CD4-positive, alpha-beta T cell treated with Interferon gamma for 1 hour (primary cell): ENCODE measurements at places on chromosomes 7 and 10.

GRCh38 chr10:95573964-95574604 lies 12.9 kb upstream of the SORBS1 start:
- no peak for DNase-seq

GRCh38 chr10:48526846-48527505 lies 77.9 kb downstream of the ARHGAP22 start:
- DNase-seq: no peak

DNA sequence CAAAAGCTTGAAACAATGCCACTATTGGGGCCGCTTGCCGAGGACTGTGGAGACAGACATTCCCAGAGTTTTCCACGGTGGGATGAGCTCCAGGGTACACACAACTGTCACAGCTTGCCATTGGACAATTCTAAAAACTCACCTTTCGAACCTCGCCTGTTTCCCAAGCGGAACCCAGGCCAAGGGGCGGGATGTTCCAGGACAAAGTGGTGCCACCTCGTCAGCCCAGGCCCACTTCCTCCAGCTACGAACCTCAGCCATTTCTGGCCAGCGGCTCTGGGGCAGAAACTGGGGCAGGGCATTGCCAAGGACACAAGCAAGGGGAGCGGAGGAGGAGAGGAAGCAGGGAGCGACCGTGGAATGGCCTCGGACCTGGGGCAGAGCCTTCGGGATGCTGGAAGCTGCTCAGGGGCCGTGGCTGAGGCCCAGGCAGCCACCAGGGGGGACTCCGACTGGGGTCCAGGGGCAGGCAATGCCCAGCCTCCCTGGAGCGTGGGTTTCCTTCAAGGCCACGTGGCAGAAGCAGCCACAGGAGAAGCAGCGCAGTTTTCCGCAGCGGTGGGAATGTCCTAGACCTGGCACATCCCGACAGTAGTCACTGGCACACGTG lies 44.7 kb upstream of the INSIG1 start:
- DNase-seq: no peak

- no peak for DNase-seq
These were observed 214.8 kb downstream of the GLRX3 start for GRCh38 chr10:130350996-130351395.

DNA sequence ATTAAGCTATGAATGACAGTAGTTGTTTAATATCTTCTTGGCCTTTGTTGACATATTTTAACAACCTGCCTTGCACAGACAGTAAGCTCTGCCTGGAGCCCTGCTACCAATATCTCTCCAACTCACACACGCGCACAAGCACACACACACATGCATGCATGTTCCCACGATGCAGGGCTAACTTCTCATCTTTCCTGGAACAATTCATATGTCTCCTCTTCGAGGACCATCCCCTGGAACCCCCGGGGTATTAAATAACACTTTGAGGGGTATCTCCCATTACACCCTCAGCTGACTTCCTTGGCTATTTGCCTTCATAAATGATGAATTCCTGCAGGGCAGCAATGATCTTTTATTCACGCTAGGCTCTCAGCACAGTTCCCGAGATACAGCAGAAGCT lies 258.0 kb downstream of the TRIL start:
- no peak for DNase-seq

- DNase-seq: no peak
These were observed 210.6 kb downstream of the TNS3 start for GRCh38 chr7:47371317-47371716.

DNA sequence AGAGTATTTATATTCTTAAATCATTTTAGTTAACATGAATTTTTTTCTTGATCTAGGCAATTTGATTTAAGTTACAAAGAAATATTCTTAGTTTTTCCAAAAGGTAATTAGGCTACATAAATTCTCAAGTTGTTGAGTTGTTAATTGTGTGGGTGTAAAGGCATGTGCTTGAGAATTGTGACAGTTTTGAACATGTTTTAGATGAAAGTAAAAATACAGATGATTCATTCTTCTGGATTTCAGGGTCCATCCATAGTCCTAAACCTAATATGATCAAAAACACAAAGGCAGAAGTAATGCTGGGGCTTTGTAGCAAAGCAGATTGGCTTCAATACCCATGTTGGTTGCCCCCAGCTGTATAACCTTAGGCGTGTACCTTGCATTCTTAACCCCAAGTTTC lies 127.9 kb downstream of the CPED1 start:
- no peak for DNase-seq

DNA sequence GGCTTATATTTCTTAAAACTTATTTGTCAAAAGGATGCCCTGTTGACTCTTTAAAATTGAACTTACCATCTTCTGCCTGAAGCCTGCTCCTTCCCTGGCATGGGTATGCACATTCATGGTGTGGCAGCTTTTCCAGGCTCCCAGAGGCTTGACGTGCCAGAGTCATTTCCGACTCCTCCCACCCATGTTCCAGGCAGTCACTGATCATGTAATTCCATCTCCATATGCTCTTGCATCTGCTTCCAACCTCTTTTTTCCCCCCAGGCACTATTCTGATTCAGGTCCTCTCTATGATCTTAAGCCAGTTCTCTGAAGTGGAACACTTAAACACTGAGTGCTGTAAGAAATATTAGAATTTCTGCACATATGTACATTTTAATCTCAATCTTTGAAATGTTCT lies 82.2 kb downstream of the CFAP58 start:
- DNase-seq: no peak

- no peak for DNase-seq
These were observed 163.8 kb upstream of the NPVF start for GRCh38 chr7:25391961-25392587.

- no peak for DNase-seq
These were observed 19.6 kb downstream of the CABCOCO1 start for GRCh38 chr10:61682323-61682722.

DNA sequence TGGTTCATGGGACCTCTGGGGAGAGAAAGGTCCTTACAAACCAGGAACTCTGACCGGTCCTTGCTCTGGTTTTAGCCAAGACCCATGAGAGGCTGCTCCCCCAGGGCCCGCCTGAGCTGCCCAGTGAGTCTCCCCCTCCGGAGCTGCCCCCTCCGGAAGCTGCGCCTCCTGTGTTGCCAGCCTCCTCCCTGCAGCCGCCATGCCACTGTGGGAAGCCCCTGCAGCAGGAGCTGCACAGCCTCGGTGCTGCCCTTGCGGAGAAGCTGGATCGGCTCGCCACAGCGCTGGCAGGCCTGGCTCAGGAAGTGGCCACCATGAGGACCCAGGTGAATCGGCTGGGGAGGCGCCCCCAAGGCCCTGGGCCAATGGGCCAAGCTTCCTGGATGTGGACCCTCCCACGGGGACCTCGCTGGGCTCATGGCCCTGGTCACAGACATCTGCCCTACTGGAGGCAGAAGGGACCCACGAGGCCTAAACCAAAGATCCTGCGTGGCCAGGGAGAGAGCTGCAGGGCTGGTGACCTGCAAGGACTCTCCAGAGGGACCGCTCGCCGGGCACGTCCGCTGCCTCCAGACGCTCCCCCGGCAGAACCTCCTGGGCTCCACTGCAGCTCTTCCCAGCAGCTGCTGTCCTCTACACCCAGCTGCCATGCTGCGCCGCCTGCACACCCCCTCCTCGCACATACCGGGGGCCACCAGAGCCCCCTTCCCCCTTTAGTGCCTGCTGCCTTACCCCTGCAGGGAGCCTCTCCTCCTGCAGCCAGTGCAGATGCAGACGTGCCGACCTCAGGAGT lies 40.1 kb downstream of the ZNF467 start:
- DNase-seq: no peak

GRCh38 chr7:148782757-148783456 lies 84.2 kb downstream of the CUL1 start:
- DNase-seq: no peak
